ENCODE measurements at places on chromosomes 7 and 10.

DNA sequence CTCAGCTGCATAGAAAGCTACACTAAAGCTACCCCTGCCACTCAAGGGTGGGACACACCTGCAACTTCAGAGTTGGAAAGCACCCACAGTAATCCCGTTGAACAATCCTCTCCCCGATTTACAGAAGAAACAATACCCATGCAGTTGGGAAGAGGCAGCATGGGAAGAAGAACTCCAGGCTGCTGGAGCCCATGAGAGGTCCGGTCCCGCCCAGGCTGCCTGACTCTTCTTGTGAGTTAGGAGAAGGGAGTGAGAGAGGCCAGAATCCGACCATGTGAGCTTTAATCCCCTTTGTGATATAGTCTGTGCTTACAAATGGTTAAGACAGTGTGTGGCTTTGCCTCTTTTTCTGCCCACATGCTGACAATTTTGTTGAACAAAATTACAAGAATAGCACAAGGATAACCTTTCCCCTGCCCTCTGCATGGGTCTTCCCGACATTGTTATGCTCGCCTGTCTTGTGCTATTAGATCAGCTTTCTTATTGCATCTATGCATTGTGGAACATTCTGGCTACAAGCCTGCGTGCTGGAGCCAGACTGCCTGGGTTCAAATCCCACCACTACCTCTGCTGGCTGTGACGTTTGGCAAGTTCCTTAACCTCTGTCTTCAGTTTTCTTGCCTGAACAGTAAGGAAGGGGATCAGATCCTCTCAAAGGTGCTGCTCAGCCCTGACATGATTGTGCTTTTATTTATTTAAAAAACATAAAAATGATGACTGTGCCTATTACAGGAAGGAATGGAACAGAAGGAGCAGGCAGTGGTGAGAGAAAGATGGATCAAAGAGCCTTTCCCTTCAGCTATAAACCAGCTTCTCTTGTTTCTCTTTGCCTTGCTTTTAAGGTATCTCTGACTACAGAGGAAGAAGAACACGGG lies 56.0 kb downstream of the BPGM start:
- no peak for DNase-seq

DNA sequence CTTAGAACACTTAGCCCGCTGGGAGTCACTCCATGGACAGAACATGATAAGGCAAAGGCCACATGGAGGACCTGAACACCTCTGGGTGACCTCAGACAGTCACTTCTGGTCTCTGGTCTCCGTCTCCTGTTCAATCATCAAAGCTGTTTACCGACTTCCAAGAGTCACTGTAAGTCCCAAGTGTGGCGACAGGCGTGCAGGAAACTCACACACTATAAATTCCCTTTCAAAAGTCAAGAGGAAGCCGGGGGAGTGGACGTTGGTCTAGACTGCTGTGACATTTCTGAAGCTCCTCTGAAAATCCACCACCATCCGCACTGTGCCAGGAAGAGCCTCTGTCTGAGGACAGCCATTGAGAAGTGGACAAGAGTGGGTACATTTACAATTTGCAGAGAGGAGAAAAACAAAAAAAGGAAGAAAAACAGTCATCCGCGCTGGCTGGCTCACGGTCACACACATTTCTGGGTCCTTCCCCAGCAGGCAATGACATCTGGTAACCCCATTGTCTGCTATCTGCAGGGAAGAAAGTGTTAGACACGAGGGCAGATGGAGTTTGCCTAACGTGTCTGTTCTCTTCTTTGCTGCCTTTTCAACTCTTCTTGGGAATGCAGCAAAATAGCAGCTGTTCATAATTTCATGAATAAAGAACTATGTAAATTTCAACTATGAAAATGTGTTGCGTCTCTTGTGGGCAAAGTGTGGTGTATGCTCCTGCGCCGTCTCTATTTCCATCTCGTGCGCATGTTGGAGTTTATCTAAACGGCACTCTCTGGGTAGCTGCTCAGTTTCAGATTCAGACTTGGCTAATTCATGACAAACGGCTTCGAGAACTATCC lies 32.9 kb upstream of the CUX1 start:
- DNase-seq = no peak

DNA sequence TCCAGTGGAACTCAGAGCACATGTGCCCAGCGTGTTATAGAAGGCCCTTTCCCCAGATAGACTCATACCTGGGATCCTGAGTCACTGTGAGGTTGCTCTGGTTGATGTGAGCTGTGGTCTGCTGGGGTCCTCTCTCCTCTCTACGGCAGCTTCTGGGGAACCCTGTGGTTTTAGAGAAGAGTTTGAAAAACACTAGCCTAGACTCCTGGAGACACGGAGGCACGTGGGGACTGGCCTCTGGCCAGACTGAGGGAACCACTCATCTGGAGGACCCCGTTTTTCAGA lies 10.3 kb downstream of the ZNF775 start:
- no peak for DNase-seq

DNA sequence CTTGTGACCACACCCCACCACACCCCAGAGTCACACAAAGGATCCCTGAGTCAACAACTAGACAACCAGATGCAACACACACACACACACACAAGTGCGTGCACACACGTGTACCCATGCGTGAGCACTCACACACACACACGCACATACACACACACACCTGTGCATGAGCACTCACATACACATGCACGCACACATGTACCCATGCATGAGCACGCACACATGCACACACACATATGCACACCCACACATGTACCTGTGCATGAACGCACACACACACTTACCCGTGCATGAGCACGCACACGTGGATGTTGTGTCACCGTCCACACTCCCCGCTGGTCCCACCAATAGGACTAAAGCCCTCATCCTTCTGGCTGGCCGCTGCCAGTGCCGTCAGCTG lies 60.4 kb downstream of the HTR5A start:
- no peak for DNase-seq

DNA sequence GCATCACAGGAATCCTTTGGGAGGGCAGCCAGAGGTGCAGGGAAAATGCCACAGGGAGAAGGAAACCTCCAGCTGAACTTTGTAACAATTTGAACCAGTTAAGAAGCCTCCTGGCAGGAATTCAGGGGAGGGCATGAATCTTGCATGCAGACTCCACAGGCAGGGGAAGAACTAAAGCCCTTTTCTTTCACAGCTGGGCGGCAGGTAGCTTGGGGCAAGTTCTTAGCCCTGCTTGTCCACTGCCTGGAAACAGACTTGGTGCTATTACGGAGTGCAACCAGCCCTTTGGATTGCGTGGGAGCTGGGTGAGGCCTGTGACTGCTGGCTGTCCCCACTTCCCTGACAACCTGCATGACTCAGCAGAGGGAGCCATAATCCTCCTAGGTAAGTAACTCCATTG lies 51.7 kb upstream of the ADAM12 start:
- DNase-seq = no peak

GRCh38 chr7:42700406-42701327 lies 211.2 kb downstream of the C7orf25 start:
- DNase-seq = no peak

- DNase-seq = no peak
Observed at GRCh38 chr7:147332988-147333387, 1216.4 kb downstream of the CNTNAP2 start.
